ENCODE measurements at places on chromosomes 13 and 19.

DNA sequence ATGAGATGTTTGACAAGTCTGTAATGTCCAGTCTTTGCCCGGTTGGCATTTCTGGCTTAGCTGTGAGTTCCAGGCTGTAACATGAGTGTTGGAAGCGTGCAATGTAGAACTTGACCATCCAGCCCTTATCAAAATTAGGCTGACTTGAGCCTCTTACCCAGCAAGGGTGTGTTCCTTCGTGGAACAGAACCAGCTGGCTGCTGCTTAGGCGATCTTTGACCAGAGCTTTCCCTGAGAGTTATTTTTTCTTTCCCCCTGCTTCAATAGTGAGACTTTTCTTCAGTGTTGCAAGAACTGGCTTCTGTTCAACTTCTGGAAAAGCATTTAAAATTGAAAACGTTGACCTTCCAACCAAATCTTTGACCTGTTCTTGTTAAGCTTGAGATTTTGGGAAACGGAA is 6.5 kb downstream of the TNFSF13B start:
- no peak for DNase-seq

DNA sequence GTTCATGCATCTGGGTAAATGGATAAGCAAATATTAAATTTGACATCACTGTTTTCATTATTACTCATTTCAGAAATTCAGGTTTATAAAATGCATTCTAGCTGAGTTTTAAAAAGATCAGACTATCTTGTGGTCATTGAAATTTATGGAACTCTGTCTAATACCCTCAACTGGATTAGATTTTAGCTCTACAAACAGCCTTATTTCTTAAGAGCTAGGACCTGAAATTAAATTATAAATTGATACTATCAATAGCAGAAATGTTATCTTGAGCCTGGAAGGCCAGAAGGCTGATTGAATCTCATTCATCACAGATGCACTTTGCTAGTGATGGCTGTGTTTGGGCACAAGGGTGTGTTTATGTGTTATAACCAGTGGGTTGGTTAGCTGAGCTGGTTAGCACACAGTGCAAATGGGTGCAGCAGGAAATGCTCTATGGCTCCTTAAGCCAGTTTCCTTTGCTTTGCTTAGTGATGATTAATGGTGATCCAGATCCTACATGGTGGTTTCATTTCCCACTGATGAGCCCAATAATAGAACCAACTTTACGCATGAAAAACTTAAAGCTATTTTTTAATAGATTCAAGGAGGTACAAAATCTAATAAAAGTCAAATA is 310.8 kb upstream of the KLF12 start:
- DNase-seq = no peak

DNA sequence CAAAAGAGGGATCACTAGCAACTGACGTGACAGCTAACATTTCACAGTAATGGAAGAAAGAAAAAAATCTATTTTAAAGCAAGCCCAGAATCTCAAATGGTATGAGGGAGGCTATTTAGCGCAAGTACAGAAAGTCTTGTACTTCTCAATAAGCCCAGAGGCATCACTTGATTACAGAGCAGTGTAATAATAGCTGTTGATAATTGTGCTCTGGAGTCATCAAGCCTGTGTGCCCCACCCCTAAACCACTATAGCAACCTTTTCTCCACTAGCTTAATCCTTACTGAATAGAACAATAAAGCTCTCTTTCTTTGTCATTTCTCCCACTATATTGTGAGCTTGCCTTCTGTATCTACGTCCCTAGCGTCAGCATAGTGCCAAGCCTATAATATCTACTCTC is 56.6 kb downstream of the FREM2 start:
- no peak for DNase-seq

- DNase-seq = peak; percentile 77
Measured at GRCh38 chr19:4567584-4568071, 8.1 kb upstream of the SEMA6B start.

- DNase-seq = peak; percentile 57
Measured at GRCh38 chr19:41356984-41357739, 3.4 kb upstream of the TGFB1 start.

DNA sequence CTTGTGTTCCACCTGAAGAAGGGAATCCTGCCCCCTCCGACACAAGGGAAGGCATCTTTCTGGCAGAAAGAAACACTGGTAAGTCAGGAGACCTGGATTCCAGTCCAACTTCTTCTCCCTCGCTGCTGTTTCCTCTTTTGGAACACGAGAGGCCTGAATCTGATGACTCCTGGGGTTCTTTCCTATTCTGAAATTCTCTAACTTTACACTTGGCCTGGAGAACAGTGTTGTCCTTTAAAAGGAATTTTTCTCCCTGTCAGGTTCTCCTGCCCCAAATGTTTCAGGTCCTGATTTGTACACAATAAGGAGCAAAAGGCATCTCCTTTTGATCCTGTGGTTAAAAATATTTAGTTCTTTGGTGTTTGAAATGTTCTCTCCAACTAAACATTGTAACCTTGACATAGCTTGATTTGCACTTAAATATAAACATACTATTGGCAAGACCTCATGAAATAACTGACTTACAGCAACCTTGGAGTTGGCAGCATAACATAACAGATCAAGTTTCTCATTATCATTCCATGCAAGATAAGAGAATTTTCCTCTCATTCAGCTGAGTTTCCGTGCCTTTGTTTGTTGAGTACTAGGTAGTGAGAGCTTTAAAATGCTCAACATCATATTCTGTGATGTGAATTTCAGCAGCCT is 244.8 kb downstream of the COG6 start:
- no peak for DNase-seq

DNA sequence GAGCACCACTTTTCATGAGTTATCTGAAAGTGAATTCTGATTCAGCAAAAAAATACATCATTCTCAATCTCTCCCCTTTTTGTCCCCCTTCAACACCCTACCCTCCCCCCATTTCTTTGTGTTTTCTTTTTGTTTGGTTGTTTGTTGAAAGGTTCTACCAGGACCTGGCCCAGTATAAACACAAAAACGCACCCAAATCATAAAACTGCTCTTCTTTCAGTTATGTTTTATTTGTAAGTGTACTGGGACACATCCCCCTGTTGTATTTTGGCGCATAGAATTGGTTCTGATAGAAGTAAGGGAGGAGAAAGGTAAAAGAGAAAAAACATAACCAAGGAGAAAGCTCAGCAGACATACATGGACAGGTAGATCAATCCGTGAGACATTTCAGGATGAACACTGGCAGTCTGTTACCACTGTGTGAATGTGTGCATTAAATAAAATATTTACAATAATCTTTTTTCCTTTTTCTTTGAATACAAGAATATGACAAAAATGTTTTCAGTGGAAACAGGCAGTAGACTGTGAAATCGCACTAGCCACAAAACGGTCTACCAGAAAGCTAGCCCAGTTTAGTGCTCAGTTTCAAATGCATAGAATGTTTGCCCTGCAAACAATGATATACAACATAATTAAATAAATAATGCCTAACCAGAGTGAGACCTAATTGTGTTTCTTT is 4.2 kb downstream of the POU4F1 start:
- no peak for DNase-seq

- DNase-seq = no peak
Measured at GRCh38 chr13:26071691-26072090, 19.9 kb upstream of the SHISA2 start.

- no peak for DNase-seq
Measured at GRCh38 chr13:65915195-65915594, 1314.9 kb downstream of the PCDH9 start.

- DNase-seq = peak; percentile 37
Measured at GRCh38 chr13:99968521-99969452, 2.8 kb downstream of the ZIC5 start.

GRCh38 chr13:20090349-20090748 is 70.5 kb downstream of the GJA3 start:
- DNase-seq = no peak

DNA sequence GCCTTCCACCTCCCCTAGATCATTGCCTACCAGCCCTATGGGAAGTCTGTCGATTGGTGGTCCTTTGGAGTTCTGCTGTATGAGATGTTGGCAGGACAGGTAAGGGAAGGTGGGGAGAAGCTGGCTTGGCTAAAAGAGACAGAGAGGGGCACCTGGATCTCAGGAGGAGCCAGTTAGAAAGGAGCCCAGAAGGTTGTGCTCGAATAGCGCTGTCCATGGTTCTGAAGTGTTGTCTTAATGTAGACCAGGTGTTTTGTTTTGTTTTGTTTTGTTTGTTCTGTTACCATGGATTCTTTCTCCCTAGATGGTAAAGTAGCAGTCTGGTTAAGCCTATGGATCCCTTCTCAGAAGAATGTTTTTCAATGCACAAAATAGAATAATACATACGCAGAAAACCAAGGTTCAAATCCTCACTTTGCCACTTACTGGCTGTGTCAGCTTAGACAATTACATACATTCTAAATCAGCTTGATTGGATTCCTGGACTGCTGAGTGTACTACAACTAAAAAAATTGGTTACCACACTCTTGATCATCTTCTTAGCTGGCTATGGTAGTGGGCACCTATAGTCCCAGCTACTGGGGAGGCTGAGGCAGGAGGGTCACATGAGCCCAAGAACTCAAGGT is 5.9 kb upstream of the CACNG7 start:
- DNase-seq = no peak
